Lung (tissue), 17 donors: ENCODE measurements at places on chromosomes 11 and 22.

- DNase-seq = no peak
Observed at GRCh38 chr11:66409226-66409625, 11.6 kb upstream of the NPAS4 start.

DNA sequence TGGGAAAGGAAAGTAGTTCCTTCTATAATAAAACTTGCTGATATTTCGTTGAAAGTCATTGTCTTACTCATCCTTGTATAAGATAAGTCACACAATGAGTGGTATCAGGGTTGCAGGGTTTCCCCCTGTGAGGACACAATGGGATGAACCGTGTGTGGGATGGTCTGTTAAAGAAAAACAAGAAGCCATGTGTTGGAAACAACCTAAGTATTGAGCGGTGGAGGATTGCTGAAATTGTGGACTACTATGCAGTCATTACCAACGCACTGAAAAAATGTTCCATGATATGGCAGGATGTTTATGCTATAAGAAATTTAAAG is 28.6 kb downstream of the PTPRJ start:
- DNase-seq = no peak

GRCh38 chr11:129719037-129719436 is 96.6 kb upstream of the TMEM45B start:
- no peak for DNase-seq

DNA sequence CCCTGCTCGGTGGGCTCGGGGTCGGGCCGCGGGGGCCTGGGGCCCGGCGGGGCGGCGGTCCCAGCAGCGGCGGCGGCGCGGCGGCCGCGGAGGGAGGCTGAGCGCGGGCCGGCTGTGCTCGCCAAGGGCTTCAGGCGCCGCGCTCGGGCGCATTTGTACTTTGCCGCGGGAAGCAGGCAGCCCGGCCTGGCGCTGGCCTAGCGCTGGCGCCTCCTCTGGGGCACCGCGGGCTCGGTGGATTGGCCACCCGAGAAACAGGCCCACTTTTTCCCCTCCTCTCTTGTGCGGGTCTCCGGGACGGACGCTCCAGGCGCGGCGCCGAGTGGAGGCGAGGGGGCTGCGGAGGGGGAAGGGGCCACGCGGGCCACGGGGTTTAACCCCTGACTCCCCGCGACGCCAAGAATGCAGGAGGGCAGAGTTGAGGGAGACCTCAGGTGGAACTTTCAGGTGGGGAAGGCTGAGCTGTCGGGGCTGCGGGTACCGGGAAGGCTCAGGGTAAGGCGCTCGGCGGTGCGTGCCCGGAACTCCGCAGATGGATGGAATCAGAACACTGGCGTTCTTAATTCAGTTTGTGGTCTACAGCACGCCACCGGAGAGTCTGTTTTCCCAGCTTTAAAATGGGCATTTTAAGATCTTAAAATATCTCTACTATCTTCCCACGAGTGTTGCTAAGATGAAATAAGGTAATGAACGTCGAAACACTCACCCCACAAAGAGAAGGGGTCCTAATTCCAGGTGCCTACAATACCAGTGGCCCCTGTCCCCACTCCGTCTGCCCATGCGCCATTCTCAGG is at the start of gene CHRDL2:
CHRDL2 (minus strand) TSS at position 126 of the 794 bp plus-strand sequence. CDS start 538 bp downstream, outside the sequence.
- DNase-seq = no peak

GRCh38 chr11:100816823-100817222 is 129.7 kb downstream of the ARHGAP42 start:
- DNase-seq = no peak

GRCh38 chr11:107263844-107264563 is 193.6 kb downstream of the CWF19L2 start:
- peak; percentile 53 for DNase-seq

GRCh38 chr22:43883012-43883661 is 8.7 kb downstream of the PNPLA5 start:
- DNase-seq = peak; percentile 56
